ENCODE measurements at places on chromosomes 16 and 17.
A peak's percentile ranks its signal among the peaks of the same experiment; 100 is the strongest.

DNA sequence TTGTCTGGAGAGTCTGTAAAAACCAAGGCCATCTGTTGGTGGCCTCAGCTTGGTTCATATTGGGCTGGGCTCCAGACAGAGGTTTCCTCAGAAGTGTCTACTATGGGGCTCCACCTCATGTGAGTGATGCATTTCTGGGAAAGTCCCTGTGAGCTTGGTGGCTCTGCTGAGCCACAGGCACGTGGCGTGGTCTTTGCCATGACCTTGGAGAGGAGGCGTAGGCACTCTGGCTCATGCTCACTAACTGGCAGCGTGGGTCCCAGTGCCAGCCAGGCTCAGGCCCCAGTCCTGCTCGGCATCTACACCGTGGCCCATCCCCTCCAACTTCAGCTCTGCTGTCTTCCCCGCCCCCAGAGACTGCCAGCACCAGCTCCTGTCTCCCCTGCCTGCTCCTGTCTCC lies 10.7 kb upstream of the SMTNL2 start:
- peak; percentile 19 for DNase-seq

GRCh38 chr16:19939553-19939952 lies 54.9 kb upstream of the GPRC5B start:
- DNase-seq = no peak

GRCh38 chr16:64627288-64627687 lies 494.6 kb downstream of the CDH11 start:
- no peak for DNase-seq

DNA sequence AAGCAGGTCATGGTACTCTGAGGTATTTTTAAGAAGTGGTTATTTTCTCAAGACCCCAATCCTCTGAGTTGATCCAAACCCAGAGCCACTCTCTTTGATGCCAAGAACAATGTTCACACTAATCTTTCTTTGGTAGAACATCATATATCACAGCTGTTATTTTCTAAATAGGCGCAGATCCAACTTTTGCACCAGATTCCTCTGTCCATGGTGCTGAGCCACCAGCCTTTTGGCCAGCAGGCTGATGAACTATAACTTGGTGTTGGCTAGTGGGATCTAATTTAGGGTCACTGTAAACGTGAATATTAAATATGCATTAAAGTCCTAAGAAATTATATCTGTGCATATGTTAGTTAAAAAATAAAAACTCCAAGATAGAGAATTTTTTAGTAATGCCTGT lies 7.0 kb upstream of the ZKSCAN2 start:
- DNase-seq = no peak

GRCh38 chr17:73549841-73550430 lies 94.3 kb downstream of the SDK2 start:
- no peak for DNase-seq

DNA sequence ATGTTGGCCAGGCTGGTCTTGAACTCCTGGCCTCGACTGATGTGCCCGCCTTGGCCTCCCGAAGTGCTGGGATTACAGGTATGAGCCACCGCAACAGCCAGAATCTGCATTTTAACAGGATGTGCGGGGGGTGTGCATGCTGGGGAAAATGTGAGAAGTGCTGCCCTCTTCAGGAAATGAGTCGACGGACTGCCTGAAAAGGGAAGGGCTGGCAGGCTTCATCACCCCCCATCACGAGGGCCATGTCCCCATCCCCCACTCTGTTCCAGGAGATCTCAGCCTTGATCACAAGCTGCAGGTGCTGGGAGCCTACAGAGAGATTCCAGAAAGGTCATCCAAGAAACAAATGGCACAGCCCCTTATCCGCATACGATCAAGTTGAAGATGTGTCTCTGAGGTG lies 195.3 kb upstream of the RPL38 start:
- no peak for DNase-seq

- no peak for DNase-seq
Measured at GRCh38 chr17:44097110-44097958, 26.1 kb downstream of the HDAC5 start.

GRCh38 chr16:13390093-13390985 lies 488.9 kb downstream of the SHISA9 start:
- DNase-seq = no peak

DNA sequence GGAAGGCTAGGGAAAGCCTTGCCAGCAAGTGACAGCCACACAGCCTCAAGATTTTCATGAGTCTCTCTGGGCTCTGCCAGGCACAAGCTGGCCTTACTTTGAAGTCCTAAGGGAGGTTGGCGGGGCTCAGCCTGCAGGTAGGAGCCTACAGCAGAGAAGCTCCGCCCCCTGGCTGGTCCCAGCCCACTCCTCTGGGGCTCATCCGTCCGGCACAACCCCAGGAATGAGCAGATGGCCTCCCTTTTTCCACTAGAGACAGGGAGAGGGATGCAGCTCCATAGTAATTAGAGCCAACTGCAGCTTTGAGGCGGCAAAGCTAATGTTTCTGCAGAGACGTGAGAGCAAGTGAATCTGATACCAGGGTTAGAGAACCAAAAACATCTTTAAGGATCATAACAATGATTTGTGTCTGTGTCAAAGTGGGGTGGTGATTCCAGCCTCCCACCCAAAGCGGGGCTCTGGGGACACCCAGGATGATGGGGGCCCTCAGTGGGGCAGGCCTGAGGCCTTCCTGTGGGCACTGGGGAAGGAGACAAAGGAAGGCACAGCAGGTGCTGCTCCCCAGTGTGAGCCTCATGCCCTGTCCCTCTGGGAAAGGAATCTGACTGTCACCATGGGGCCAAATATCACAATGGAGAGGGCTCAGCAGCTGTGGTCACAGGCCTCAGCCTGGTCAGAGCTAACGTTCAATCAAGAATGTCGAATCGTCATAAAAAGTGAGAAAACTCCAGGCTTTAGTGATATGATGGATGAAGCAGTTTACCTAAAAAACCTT lies 61.5 kb downstream of the RBFOX3 start:
- no peak for DNase-seq

DNA sequence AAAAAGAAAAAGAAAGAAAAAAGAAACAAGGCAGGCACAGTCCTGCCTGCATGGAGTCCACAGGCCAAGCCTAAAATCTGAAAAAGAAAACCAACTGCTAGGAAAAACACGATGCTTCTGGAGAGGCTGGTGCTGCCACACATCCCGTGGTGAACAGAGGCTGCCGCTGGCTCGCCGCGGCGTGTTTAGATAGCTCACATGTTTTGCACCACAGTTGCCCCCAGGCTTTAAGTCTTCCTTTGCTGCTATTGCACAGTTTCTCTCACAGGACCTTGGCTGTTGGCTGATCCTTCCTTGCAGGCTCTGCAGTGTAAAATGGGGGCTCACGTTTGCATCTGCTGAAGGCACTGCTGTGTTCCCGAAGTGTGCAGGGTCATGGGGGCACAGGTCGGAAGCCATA lies 8.6 kb downstream of the SLC6A4 start:
- no peak for DNase-seq

DNA sequence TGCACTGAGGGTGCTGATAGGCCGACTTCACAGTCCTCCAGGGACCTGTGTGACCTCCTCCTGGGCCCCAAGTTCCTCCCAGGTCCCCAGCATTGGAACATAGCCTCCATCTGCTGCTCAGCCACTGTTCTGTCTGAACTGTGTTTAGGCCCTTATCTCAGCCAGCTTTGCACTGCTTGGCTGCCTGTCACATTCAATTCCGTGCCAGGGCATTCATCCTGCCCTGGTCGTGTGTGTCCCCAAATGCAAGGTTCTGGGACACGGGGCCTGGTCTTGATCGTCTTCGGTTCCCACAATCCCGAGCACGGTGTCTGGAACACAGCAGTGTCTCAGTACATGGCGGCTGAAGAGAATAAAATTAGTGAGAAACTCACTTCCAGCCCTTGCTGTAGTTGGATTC lies 69.9 kb upstream of the NFAT5 start:
- DNase-seq = no peak

DNA sequence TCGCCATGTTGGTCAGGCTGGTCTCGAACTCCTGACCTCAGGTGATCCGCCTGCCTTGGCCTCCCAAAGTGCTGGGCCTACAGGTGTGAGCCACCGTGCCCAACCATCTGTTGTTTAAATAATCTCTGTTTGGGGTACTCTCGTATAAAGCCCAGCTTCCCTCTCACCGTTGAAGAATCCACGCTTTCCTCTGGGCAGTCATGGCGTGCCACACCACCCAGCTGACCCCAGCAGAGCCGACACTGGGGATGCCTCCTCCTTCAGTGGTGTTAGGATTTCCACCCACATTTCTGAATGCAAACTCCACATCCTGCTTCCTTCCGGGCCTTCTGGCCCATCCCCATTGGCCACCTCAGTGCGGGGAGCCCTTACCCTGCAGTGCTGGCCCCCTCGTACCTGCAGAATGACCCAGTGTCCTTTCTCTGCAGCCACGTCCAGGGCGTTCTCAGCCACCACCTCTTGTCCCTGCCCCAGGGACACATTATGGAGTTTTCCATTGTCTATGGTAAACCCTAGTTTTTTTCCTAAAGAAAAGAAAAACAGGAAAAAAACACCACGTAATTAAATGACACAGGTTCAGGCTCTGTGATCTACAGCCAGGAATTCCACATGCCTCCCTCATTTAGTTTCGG lies 60.4 kb downstream of the PGS1 start:
- no peak for DNase-seq

GRCh38 chr17:4180791-4181190 lies 37.8 kb downstream of the CYB5D2 start:
- no peak for DNase-seq

GRCh38 chr17:29740017-29740416 lies 117.3 kb upstream of the CORO6 start:
- no peak for DNase-seq

- no peak for DNase-seq
Measured at GRCh38 chr17:77286641-77287431, 146.1 kb downstream of the SEC14L1 start.

GRCh38 chr17:17531156-17531555 lies 35.0 kb upstream of the RASD1 start:
- no peak for DNase-seq

DNA sequence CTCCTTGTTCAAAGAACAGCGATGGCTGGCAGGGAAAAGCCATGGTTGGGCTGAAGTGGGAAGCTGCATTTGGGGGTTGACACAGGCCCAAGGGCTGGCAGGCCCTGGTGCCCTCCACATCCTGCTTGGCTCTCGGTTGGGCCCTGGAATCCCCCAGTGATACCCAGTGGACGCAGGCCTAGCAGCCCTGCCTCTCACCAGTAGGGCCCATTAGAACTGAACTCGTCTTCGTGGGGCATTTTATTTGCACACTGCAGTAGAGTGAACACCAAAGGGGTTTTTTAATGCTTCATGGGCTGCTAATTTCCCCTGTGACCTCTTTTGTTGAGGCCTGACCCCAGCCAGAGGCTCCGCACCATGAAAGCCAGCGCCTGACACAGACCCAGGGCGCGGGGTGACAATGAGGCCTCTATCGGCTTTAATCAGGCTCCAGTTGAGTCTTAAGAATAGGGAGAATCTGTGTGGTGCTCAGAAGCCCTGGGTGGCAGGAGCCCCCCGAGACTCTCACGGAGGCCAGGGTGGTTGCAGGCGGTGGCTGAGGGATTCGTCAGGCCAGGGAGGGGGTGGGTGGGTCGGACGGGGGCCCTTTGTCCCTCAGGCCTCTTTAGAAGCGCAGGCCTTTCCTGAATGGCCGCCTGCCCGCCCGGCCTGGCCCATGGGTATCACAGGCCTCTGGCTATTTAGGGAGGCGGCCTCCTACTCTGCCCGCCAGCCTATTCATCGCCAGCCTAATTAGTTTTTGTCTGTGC lies 199.3 kb downstream of the NTN1 start:
- DNase-seq = no peak

GRCh38 chr17:47995241-47995935 lies 24.5 kb downstream of the CDK5RAP3 start:
- DNase-seq = no peak

- no peak for DNase-seq
Measured at GRCh38 chr16:84661418-84662060, 13.2 kb downstream of the KLHL36 start.

DNA sequence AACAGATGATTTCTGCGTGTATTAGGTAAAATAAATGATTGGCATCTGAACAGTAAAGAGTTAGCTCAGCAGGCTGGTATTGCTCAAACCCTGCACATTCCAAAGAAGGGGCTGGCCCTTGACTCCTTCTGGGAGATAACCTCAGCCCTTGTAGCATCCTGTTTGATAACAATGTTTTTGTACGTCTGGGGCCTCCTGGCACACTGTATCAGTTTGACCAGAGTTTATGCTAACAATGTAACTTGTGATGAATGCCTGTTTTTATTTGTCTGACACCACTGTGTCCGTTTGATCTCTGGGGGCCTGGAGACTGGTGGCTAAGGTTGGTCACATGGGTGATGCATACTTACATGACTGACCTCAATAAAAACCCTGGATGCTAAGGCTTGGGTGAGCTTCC lies 43.8 kb upstream of the NDRG4 start:
- no peak for DNase-seq

DNA sequence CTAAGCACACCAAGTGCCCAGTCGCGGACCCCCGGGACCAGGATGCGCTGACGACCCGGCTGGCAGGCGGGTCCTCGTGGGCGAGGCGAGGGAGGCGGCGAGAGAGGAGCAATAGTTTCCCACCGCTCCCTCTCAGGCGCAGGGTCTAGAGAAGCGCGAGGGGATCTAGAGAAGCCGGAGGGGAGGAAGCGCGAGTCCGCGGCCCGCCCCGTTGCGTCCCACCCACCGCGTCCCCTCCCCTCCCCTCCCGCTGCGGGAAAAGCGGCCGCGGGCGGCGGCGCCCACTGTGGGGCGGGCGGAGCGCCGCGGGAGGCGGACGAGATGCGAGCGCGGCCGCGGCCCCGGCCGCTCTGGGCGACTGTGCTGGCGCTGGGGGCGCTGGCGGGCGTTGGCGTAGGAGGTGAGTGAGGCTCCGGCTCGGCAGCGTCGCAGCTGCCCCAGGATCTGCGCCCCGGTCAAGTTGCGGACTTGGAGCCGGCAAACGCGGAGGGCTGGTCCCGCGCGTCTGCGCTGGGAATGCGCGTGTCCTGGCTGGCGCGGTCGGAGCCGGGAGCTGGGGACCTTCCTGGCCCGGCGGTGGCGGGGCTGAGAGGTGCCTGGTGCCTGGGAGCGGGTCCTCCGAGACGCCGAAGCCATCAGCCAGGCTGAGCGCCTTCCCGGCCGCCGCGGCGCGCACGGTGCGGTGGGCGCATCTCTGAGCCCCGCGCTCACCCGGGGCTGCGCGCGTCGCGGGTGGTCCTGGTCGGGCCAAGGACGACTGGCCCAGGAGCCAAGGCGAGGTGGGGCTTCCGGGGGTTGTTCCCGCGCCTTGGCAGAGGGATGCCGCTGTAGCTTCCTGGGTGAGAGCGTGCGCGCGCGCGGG lies at the start of gene ITGB3:
ITGB3 (plus strand) TSS at position 287 of the 862 bp plus-strand sequence; CDS start at position 322, 35 bp downstream.
- peak; percentile 56 for DNase-seq
